G401 (cell line): ENCODE measurements at places on chromosomes 2 and 18. TPM values are rescaled to one million over a fixed set of nuclear protein-coding genes. Genes with fewer than 3 reads are reported as not detected.
A peak's percentile ranks its signal among the peaks of the same experiment; 100 is the strongest.

DNA sequence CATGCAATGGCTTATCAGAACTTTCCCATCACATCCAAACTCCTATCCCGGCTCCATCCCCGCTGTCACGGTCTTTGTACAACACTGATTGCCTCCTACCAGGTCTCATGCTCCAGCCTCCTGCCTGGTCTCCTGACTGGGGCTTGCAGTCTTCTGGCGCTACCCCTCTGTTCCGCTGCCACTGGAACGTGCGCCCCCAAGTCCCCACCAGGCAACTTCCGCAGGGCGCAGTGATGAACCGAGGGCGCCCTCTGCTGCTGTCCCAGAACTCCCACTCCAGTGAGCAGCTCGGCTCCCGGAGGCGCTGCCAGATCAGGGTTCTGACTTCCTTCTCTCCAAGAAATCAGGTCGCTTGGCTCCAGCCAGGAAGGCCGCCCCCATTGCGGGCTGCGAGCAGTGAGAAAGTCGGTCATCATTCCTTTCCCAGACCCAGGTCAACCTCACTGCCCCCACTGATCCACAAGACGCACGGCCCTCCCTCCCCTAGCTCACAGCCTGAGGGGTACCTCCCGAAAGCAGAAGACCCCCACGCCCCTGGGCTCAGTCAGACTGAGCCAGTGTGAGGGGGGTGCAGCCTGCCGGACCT is 43.9 kb upstream of the RAB11FIP5 start:
- DNase-seq: peak; percentile 69

GRCh38 chr2:72887032-72887739 is at the start of gene SPR:
TSS of gene SPR (plus strand) at chr2:72887408. CDS start at chr2:72887433, 25 bp downstream.
- DNase-seq: peak; percentile 47

DNA sequence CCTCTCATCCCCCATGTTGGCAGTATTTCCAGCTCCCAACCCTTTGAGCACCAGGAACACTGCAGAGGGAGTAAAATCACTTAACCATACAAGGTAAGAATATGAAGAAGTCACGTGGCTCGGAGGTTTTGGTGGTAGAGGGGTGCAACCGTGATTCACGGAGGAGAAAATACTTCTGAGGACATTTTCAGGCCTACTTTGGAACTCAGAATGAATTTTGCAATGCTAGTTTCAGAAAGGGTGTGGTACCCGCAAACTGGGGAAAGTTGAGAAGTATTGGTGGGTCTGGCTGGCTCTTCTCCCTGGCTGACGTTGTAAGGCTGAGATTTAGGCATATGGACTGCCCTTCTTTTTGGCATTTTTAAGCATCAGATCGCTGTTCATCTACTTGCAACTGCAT is 442 bp downstream of the SERPINB5 start:
- no peak for DNase-seq

DNA sequence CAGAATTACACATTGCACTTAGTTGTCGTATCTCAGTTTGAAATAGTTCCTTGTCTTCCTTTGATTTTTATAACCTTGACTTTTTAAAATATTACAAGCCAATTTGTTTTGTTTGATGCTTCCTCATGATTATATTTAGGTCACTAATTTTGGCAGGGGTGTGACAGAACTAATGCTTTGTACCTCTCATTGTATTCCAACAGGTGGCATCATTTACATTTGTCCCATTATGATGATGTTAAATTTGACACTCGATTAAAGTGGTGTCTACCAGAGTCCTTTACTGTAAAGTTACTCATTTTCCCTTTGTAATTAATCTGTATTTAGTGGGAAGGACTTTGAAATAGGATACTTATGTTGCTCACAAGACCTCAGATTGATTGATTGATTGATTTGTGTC is 21.5 kb upstream of the MFSD2B start:
- DNase-seq: no peak

GRCh38 chr2:33222309-33222708 is 254.1 kb upstream of the RASGRP3 start:
- DNase-seq: no peak

The PROKR1 gene
- not detected in 2 replicates for total RNA-seq

DNA sequence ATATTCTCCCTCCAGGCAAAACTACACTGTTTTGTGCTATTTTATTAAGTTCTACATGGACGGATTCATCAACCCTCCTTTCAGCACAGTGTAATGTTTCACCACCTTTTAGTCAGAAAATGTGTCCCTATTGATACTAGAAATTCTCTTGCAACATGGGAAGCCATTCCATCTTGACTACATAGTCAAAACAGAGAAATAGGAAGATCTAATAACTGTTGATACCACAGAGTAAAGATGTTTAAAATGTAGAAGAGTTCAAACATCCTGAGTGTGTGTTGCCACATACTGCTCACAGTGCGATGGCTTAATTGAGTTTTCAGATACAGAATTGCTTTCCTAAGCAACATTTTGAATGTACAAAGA is 492.2 kb upstream of the RAB12 start:
- DNase-seq: no peak

The CAPN14 gene
- not detected in 2 replicates for total RNA-seq

The CHRNA1 gene
- total RNA-seq: not detected in 2 replicates

DNA sequence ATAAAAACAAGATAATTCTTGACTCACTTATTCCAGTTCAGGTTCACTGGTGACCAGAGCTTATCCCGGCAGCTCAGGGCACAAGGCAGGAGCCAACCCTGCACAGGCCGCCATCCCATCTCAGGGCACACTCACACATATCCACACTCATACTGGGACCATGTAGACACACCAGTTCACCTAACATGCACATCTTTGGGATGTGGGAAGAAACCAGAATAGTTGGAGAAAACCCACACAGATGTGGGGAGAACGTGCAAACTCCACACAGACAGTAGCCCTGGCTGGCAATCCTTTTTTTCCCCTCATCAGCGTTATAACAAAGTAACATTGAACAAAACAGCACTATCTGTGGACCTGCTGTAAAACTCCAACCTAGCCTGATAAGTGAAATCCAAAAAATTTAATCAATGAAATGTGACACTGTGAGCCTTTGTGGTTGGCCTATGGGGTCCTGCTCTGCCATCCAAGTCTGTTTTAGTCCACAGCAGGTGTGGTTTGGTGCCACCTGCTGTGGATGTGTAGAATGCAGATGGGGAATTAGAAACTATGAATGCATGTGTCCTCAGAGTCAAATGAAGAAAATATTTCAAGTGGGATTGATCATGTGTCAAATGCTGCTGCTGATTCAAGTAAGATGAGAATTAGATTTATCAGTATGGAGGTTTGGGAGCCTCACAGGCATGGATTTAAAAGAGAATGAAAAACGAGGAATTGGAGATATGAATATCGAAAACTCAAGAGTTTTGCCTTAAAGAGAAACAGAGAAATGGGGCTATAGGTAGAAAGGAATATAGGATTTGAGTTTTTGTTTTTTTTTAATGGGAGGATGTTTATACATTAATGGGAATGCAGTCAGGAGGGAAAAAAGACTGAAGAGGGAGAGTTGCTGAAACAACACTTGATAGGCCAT is 47.0 kb downstream of the UGP2 start:
- peak; percentile 62 for DNase-seq

- no peak for DNase-seq
Measured at GRCh38 chr18:74407888-74408287, 49.2 kb downstream of the DIPK1C start.

The ANKRD30B gene
- not detected in 2 replicates for total RNA-seq

DNA sequence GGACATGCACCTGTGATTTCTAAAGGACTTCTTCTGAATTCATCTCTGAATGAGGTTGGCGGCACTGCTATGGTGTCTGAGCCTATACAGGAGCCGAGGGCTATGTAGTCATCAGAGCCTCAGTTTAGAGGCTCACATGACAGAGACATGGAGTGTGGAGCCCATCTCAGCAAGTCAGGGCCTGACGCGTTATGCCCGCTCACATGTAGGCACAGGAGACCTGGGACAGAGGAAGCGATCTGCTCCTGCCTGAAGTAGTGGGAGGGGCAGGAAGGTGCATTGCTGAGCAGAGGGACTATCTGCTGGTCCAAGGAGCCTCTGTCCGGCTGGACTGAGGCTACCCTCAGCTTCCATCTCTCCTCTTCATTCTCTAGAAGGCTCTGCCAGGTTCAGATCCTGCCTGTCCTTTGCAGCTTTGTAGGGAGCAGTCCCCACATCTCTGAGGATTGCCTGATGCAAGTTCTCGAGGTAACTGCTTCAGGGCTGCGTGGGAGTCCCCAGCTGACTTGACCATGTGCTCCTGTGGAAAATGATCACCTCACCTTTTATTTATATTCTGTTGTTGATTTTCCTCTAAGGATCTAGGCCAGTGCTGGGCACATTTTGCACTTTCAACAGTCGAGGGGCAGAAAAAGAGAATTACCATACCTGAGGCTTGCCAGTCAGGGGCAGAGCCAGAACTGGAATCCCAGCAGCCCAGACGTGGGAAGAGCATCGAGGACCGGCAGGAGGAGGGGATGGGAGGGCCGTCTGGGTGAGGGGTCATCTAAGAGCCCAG is 16.6 kb downstream of the KLHL29 start:
- DNase-seq: no peak

The CRACDL gene
- total RNA-seq: 0.43 and 2.9 TPM in 2 replicates

The DTYMK gene
- total RNA-seq: 52.0 and 57.9 TPM in 2 replicates

- no peak for DNase-seq
Measured at GRCh38 chr18:47422524-47422923, 171.1 kb upstream of the SKOR2 start.

- no peak for DNase-seq
Measured at GRCh38 chr2:226953826-226954225, 118.0 kb downstream of the RHBDD1 start.

DNA sequence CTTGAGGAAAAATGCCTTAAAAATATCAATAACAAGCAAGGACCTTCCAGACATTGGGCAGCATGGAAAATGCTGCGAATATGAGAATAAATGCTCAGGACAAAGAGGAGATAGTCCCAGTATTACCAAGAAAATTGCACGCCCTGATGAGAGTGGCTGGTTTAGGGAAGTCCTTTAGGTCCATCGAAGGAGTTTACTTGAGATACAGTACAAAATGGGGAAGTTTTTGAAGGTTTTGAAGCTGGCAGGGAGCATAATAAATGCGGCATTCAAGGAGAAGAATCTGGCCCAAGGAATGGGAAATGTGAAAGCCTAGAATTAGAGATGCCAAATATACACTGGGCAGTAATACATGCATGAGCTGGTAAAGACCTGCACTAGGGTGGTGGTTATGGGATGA is 90.2 kb upstream of the SPATS2L start:
- DNase-seq: no peak

DNA sequence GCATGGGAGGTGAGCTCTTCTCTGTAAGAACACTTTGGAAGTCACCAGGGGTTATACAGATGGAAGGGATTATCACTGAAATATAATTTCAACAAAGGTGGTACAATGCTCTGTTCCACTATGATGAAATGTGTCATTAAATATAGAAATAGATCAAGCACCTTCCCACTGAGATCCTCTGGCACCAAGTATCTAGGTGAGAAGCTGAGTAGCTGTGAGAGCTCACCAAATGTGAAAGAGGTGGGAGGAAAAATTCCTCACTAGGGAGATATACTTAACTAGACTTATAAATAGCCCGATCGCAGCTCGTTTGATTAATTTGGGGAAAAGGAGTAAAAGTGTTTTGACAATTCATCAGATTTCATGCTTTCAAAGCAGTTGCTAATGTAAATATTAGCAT is 247.6 kb downstream of the SMAD2 start:
- DNase-seq: no peak

DNA sequence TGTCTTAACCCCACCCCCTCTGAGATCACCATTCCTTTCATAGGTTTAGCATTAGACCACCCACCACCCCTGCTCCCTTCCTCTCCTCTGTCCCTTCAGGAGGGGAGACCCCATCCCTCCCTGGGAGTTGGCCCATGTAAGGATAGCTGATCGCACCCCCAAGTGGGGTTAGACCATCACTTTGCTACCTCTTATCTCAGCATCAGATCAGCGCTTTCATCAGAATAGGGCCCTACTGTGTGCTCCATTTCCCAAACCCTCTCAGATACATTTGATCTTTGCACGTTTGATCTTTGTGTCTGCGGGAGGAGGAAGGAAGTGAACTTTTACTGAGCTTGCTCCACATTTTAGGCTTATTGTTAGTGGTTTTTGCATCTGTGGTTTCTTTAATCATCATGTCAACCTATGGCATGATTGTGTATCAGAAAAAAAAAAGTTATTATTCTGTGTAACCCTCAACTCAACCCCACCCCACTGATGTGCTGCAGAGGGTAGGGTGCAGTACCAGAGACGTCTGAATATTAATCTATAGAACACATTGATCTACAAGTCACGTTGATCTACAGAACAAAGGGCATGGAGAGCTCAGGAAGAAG is 81.2 kb downstream of the PDCL3 start:
- no peak for DNase-seq

DNA sequence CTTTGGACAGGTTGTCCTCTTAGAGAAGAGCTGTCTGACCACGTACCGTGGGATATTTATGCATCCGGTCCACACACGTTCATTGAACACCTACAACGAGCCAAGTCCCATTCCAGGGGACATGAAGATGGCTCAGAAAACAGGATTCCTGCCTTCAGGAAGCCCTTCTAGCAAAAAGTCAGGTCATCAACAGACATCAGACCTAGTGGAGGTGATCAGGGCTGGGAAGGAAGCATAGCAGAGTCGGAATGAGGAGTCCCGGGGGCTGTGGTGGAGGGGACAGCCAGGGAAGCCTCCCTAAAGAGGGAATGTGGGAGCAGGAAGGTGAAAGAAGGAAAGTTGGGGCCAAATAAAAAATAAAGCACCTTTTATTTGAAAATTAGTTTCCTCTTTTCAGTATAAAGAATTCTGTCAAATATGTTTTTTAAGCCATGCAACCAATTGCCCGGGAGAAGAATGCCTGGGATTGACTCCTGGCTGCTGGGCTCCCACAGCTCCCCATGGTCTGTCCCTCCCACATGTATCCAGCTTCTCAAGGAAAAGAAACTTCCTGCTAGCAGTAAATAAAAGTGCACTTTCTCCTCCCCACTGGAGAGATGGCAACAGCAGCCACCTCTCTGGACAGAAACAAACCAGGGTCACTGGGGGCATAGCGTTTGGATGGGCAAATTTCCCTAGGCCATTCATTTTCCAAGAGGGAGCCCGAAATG is 144.8 kb downstream of the SMAD7 start:
- DNase-seq: no peak

- no peak for DNase-seq
Measured at GRCh38 chr2:14602309-14602708, 30.2 kb upstream of the LRATD1 start.

The COL3A1 gene
- total RNA-seq: 347 and 349 TPM in 2 replicates

DNA sequence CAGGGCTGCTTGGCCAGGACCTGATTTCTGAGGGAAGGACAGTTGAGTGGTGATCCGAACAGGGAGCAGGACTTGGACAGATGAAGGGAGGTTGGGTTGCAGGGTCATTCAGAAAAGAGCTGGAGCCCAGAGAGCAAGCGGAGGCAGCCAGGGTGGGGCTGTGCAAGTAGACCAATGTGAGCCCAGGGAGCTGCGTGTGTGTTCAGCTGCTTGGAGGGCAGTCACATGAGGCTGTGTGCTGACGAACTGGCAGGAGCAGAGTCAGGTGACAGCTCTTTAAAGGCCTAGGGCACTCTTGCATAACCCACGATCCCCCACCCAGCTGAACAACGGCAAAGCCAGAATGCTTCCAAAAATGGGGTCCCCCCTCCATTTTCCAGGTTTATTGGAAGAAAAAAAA is 4.6 kb upstream of the MLPH start:
- DNase-seq: no peak

GRCh38 chr2:44768438-44769236 is 172.9 kb upstream of the SIX3 start:
- no peak for DNase-seq
